ENCODE measurements at places on chromosomes 5 and 9. TPM values are rescaled to one million over a fixed set of nuclear protein-coding genes. Genes with fewer than 3 reads are reported as not detected.

GRCh38 chr9:26682041-26682440, 210.6 kb downstream of the CAAP1 start:
- no peaks in the 10 kb centered on the region for H3K4me1 ChIP-seq
- no peak overlapping the region for H3K27ac ChIP-seq
- no peak overlapping the region for H3K4me3 ChIP-seq
- no peaks in the 10 kb centered on the region for H3K27me3 ChIP-seq
- DNase-seq, result no peak
- no peaks in the 10 kb centered on the region for H3K36me3 ChIP-seq

DNA sequence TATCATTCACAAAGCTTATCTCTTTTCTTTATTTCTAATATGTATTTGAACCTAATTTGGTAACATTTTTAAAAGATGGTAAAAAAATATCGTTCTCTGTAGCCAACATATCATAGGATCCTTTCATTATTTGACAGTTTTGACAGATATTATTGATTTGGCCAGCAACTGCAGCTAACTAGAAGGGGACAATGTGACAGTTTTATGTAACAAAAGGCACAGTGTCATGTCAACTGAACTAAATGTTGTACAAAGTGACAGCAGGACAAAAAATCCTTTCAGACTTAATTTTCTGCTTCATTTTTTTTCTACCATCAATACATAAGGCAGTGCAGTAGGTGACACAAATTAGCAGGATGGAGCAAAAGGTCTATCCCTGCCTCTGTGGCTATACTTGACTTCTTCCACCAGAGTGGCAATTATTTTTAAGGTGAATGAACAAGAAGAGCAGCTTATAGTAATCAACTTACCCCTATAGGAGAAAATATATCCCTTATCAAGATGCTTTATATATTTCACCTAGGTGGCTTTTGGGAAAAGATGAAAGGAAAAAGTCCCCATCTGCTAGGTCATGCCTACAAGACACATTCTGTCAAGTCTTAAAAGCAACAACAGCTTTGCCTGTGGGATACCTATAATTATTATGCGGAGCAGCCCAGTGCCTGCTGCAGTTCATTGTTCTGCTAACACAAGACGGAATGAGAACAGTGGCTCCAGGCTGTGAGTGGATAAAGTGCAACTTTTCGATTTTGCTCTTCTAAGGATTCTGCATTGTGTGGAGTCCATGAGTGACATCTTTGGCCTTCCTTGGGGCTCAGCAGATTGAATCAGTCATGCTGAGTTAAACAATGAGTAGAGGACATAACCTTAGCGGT, 694.9 kb downstream of the ISL1 start:
- H3K4me3 ChIP-seq, result no peak overlapping the region
- no peaks in the 10 kb centered on the region for H3K36me3 ChIP-seq
- no peaks in the 10 kb centered on the region for H3K4me1 ChIP-seq
- DNase-seq, result no peak
- H3K27me3 ChIP-seq, result no peaks in the 10 kb centered on the region
- H3K27ac ChIP-seq, result no peak overlapping the region

GRCh38 chr9:121985792-121986494, 107.2 kb downstream of the TTLL11 start:
- no peaks in the 10 kb centered on the region for H3K27me3 ChIP-seq
- no peak overlapping the region for H3K4me3 ChIP-seq
- no peak for DNase-seq
- no peaks in the 10 kb centered on the region for H3K4me1 ChIP-seq
- no peaks in the 10 kb centered on the region for H3K36me3 ChIP-seq

The PCDHA2 gene
- total RNA-seq, result not detected
